Activated naive CD4-positive, alpha-beta T cell treated with Interleukin-2 at 50 U/mL for 16 hours (primary cell): ENCODE measurements at places on chromosomes 13 and 19.

DNA sequence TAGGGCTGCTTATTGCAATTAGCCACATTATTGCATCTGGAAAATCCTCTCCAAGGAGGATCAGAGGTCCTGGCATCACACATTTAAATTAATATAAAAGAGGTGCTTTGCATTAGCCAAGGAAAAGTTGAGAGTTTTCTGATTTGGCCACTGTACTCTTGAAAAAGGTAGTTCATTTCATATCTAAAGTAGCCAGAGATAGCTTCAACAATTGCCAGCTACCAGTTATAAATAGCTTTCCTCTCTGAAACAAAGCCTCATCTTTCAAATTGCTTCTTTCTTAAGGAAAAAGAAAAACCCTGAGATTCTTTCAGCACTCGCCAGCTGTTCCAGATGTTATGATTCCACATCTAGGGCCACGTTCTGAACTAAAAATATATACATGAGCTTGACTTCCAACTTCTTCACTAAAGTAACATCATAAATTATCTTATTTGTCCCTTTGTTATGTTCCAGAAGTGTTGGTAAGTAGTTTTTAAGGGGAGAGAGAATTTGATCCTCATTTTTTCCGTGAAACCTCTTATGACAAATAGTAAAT, 69.6 kb downstream of the ERCC5 start:
- no peak for DNase-seq

- no peak for DNase-seq
Measured at GRCh38 chr19:50311723-50312635, 17.2 kb downstream of the KCNC3 start.

GRCh38 chr19:39133431-39134270, 8.1 kb downstream of the PAK4 start:
- no peak for DNase-seq

GRCh38 chr13:108425056-108425455, 155.5 kb downstream of the TNFSF13B start:
- no peak for DNase-seq

DNA sequence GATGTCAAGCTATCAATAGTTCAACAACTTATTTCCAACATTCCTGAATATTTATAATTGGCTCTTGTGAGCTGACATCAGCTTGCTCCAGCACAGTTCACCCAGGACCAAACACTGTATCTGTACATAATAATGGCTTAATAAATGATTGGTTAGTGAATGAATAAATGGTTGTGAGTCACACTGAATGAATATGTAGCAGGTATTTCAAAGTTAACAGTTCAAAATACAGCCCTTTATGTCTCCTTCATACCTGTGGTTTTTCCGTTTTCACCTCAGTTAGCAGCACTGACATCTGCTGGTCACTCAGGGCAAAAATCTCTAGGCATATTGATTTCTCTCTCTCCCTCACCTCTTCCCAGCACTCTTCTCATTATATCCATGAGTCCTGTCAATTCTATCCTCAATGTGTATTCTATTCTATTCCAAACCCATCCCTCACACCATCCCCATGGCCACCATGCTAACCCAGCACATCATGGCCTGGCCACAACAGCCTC, 76.3 kb downstream of the PEG3 start:
- DNase-seq, result no peak

DNA sequence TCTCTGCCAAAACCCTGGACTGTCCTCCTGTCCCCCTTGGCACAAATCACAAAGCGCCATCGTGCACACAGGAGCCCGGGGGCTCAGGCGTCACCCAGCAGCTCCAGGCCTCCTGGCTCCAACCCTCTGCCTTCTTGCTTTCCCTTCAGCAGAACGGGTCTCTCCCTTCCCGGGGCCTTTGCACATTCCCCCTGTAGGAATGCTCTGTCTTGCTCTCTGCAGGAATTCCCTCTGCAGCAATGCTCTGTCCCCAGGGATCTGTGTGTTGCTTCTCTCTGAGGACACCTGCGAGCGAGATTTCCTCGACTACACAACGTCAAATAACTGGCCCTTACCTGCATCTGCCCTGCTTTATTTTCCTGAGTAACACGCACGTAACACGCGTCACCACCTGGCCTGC, 13.3 kb upstream of the RASA3 start:
- no peak for DNase-seq

- no peak for DNase-seq
Measured at GRCh38 chr13:19713186-19713965, 69.4 kb downstream of the PSPC1 start.

GRCh38 chr19:9913237-9914000, 22.9 kb downstream of the OLFM2 start:
- no peak for DNase-seq

- no peak for DNase-seq
Measured at GRCh38 chr13:39766464-39767158, 111.1 kb downstream of the COG6 start.

GRCh38 chr19:14439014-14439413, 5.9 kb downstream of the PKN1 start:
- DNase-seq, result no peak
